ENCODE measurements at places on chromosomes 11 and 22.

DNA sequence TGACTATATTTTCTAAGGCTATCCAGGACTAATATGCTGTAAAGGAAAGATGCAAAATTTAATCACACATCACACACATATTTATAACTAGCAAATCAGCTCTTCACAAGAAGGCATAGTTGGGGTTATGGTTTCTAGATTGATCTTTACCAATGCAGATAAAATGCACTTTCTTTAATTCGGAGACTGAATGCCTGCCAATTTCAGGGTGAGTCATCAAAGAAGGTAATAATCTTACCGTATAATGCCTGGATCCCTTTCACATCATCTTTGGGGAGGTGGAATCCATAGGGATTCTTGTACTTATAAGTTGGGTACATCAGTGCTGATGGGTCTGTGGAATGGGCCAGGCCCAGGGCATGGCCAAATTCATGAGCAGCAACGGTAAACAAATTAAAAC is 16.4 kb downstream of the MMP20 start:
- no peak for DNase-seq

GRCh38 chr11:105834461-105834860 is 187.6 kb downstream of the MSANTD4 start:
- peak; percentile 39 for DNase-seq

GRCh38 chr11:58914821-58915543 is 24.3 kb upstream of the GLYATL1 start:
- no peak for DNase-seq

DNA sequence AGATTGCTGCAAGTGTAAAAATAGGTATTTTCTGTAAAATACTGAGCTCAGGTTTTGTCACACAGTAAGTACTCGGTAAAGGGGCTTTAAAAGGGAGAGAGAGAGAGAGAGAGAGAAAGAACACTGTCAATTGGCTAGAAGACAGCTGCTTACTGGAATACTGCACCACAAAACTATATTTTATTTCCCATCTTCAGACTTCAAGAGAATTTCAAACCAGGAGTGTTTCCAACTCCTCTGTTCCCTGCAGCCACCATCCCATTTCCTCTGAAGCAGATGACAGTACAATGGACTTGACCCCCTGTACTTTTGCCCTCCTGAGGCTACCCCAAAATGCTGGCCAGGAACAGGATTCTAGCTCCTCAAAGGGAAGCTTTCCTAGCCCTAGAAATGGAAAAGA is 89.7 kb downstream of the RELT start:
- no peak for DNase-seq

- DNase-seq: no peak
These were observed 6.8 kb downstream of the KMT2A start for GRCh38 chr11:118442908-118443589.

DNA sequence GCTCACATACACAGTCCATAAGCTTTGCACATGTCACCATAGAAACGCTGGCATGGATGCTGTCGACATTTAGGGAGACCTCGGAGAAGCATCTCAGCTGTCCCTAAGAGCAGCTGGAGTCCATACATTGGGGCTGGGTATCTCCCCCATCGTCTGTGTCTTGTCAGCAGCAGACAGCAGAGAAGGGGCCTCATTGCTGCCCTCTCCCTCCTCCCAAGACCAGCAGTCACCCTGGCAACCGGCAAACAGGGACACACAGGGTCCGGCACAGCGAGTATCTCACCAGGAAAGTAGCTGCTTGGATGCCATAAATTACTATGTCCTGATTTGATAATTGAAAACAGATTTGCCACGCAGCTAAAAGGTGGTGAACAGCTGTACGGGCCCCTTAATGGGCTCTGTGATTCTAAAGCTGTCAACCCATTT is 84.4 kb downstream of the CD44 start:
- no peak for DNase-seq

DNA sequence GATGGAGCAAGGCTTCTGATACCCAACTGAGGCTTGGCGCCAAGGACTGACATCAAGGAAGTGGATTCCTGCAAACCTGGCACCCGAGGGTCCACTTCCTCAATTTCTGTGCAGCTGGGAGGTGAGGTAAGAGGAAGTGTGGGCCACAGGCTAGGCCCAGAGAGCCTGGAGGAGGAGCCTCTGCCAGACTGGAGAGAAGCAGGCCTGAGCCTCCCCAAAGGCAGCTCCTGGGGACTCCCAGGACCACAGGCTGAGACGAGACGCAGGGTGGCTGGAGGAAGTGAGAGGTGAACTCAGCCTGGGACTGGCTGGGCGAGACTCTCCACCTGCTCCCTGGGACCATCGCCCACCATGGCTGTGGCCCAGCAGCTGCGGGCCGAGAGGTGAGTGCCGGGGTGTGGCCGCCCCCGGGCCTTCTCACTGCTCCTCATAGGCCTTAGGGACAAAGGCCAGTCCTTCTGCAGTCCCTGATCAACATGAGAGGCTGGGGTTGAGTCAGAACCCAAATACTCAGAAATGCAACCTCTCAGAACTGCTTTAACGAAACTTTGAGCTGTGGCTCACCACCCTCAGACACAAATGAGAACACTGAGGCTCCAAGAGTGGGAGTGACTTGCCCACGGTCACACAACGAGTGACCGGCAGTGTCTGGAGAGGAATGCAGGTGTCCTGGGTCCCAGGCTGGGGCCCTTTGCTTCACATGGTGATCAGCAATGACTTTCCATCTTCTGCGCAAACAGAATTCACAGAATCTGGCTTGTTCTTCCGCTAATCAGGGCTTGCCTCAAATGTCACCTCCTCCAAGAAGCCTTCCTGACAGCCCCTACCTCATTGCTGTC is at the start of gene NCF4:
NCF4 (plus strand) TSS at position 186 of the 839 bp plus-strand sequence; CDS start at position 352, 166 bp downstream.
- DNase-seq: no peak

- no peak for DNase-seq
These were observed 88.4 kb downstream of the GRIK4 start for GRCh38 chr11:120599816-120600420.
